Stimulated activated CD4-positive, alpha-beta T cell treated with anti-CD3 and anti-CD28 coated beads, Interleukin-15, amount 100 ng/mL, for 24 hours (primary cell): ENCODE measurements at places on chromosomes 12 and 14.

DNA sequence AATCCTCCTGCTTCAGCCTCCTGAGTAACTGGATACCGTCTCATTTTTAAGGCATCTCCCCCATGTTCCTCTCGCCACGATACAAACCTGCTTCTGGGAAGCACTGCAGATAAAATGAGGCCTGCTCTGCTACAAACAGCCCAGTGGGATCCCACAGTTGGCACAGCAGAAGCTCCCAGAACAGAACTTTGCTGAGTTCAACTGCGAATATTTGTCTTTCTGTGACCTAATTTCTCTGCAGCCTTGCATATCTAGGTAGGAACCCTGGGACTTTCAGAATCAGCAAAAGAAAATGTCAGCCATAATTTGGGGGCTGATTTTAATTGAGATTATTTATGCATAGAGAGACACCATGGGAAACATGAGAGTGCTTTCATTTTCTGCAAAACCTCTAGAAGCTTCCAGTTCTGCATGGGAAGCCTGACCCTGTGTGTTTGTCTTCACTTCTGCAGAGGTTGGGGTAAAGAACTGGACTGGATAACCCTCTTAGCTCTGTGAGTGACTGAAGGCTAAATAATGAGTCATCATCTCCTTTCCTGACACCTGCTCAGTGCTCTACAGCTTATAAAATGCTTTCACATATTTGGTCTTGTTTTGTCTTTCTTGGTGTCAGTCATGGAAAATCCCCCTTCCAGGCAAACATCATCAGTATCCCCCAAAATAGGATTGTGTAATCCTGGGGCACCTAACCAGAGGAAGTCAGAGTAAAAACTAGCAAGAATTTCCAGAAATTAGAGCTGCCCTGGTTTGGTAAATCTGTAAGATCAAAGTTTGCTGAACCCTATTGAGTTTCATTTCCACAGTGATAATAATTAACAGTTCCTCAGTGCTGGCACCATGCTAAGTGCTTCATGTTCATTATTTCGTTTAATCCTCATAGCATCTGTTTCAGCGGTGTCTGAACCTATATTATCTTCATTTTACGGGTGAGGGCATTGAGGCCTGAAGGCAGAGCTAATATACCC lies 185.8 kb downstream of the SLC15A4 start:
- no peak for DNase-seq

DNA sequence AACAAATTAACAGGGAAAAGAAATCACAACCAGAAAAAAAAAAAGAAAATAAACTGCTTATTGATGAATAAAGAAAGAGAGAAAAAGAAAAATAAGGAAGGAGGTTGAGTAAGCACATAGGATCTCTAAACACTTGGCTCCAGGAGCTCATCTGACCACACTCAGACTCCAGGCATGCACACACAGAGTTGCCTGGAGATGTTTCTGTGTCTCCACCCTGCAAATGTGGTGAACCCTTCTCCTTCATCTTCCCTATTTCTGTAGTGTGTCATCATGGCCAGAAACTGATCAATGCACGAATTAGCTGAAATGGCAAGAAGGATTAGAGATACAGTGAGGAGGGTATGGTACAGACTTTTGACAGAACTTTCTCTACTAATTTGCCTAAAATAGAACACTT lies 20.2 kb downstream of the OR4N2 start:
- DNase-seq = no peak

DNA sequence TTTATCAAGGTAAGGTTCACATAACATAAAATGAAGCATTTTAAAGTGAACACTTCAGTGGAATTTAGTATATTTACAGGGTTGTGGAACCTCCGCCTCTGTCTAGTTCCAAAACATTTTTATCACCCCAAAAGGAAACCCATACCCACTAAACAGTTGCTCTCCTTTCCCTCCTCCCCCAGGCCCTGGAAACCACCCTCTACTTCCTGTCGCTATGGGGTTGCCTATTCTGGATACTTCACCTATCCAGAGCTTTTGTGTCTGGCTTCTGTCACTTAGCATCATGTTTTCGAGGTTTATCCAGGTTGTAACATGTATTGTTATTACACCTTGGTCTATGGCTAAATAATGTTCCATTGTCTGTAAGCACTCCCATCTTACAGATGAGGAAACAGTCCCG lies 27.7 kb upstream of the ZFP36L1 start:
- no peak for DNase-seq

DNA sequence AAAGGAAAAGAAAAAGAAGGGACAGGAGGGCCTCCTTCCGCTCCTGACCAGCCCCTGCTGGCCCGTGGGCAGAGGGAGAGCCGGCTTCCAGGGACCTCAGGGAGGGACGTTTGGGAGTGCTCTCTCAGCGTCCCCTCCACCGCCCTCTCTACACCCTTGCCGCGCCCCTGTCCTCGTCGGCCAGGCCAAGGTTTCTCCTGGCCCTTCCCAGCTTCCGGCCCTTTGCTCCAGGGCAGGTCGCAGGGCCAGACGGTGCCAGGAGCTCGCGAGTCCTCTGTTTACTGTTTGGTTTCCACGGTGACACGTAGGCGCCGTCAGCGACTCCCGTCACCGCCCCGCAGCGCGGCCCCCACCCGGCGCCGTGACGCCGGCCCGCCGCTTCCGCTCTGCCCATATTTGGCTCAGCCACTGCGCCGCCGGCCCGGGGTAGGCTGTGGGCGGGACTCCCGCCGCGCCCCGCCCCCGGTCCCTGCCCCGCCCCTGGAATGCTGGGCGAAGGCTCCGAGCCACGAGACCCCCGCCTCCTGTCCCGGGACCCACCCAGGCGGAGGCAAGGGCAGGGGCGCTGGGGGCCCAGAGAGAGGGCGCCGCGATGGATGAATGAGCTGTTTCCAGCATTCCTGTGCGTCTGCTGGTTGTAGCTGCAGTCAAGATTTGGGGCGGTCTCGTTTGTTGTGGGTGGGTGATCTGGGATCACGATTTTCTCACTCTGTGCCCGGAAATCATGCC lies 15.5 kb downstream of the FOS start:
- DNase-seq = peak; percentile 94

DNA sequence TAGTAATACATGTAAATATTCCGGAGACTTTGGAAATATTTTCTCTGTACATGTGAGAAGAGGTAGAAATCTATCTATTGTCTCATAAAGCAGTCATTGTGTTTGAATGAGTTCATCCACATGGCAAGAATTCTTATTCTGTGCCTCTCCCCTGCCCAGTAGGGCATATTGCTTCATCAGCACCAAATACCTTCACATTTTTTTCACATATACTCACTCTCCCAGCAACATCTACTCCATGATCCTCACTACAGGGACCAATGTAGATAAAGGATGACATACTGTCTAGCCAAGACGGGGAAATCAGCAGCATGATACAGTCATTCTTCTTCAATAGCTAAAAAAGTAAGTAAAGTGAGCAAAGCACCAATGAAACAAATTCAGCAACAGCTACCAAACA lies 1.3 kb upstream of the TAS2R14 start:
- DNase-seq = no peak

DNA sequence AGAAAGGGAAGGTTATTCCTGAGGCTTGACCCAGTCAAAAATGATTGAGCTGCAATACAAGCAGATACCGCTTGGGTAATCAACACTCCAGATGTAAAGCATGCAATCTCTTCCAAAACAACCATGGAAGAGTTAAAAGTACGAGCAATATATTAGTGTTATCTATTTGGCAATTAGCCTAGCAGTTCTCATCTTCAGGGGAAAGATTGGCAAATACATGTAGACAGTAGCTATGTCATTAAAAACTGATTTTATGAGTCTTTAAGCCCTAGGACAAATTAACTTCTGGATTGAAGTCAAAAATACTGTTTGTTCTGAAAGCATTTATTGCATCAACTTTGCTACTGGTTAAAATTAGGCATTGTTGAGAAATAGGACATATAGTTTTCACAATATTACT lies 9.3 kb upstream of the GYS2 start:
- no peak for DNase-seq
